Astrocyte of the cerebellum (primary cell): ENCODE measurements at places on chromosomes 3 and 15.

GRCh38 chr3:171142985-171143384, 116.5 kb upstream of the SLC2A2 start:
- peak; percentile 87 for DNase-seq

- DNase-seq: peak; percentile 95
Measured at GRCh38 chr15:87369269-87369668, 887.3 kb downstream of the NTRK3 start.

- DNase-seq: no peak
Measured at GRCh38 chr3:157156837-157157635, 2.9 kb downstream of the CCNL1 start.

GRCh38 chr3:89740881-89741177, 633.4 kb downstream of the EPHA3 start:
- no peak for DNase-seq

- DNase-seq: no peak
Measured at GRCh38 chr15:82810061-82810889, 847 bp downstream of the WHAMM start.

DNA sequence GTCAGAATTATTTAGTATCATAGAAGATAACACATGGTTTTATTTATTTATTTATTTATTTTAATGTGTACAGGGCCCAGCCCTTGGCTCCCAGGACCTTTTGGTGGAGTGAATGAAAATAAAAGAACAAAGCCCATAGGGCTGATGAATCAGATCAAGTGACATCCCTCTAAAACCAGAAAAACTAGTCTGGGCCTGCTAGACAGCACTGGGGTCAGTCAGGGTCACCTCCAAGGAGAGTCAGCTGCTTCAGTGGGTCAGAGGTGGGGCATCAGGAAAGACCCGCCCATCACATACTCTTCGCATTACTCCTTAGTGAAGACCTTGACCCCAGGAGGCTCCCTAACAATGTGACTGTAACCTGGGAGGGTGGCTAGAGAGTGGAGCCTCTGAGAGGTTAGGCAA, 12.8 kb downstream of the PPCDC start:
- DNase-seq: no peak

DNA sequence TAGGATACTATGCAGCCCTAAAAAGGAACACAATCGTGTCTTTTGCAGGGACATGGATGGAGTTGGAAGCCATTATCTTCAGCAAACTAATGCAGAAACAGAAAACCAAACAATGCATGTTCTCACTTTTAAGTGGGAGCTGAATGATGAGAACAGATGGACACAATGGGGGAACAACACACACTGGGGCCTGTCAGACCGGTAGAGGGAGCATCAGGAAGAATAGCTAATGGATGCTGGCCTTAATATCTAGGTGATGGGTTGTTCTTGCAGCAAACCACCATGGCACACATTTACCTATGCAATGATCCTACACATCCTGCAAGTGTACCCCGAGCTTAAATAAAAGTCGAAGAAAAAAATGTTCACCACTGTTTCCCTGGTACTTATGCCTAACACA, 17.5 kb downstream of the SENP7 start:
- no peak for DNase-seq

GRCh38 chr3:188595890-188596376, 442.0 kb downstream of the LPP start:
- peak; percentile 66 for DNase-seq

- DNase-seq: no peak
Measured at GRCh38 chr3:120081719-120082118, 12.5 kb downstream of the GSK3B start.

- DNase-seq: no peak
Measured at GRCh38 chr15:63234451-63234870, 42.9 kb upstream of the APH1B start.

DNA sequence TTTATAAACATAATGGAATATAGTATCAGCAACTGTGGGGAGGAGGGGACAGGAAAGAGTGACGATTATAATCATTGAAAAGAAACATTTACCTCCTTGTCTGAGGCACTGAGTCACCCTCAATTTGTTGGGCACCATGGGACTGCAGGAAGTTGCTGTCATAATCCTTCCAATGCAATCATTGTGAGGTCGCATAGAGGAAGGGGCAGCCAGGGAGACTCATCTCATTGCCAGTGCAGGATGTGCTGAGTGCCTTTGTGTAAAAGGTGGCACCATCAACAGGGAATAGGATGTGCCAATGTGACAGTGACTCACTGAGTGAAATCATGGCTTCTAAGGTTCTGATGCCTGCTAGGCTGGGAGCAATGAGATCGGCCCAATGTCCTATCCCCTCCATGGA, 300.4 kb upstream of the ADAMTS9 start:
- DNase-seq: no peak

DNA sequence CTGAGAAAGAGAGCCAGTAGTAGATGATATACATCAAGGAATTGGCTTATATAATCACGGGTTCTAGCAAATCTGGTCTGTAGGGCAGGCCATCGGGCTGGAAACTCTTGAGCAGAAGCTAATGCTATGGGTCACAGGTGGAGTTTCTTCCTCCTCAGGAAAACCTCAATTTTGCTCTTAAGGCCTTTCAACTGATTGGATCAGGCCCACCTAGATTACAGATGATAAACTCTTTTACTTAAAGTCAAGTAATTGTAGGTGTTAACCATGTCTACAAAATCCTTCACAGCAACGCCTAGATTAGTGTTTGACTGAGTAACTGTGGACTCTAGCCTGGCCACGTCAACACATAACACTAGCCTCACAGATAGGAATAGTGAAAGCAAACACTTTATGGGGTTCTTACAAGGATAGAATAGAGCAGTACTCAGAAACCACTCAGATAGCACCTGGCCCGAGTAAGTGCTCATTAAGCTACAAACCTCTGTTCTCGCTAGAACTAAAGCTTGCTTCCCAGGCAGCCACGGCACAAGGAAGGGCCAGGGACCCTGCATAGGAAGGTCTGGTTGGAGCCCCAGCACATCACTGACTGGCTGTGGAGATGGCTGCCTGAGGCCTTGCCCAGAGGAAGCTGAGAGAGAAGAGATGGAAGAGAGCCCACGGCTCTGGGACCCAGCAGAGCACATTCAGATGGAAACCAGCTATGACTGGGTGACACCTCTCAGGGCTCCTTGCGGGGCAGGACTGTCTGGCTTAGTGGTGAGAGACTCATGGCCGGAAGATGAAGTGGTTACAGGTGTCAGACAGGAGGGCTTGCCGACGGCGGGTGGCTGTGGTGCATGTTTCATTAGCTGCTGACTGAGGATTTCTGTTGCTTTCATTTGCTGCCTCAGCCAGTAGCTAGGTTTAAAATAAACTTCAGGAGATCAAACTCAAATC, 202.5 kb upstream of the TLE3 start:
- no peak for DNase-seq

DNA sequence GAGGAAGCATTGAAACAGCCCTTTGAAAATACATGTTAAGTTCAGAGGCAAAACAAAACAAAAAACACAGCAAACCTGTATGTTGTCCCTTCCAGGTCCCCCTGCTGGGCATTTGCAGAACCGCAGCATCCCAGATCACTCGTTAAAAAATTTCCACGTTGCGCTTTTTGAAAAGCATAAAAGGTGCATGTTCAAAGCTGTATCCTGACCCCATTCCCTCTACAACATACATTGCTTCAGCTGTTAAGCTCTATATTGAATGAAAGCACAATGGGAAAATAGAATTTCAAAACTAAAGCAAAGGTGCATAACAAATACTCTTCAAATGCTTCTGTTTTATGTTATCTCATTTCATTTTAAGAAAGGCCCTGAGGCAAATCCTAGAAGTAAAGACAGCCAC, 328.3 kb downstream of the THSD4 start:
- DNase-seq: peak; percentile 20

GRCh38 chr15:53558384-53558783, 201.1 kb downstream of the WDR72 start:
- DNase-seq: no peak

- no peak for DNase-seq
Measured at GRCh38 chr3:145188079-145188770, 972.8 kb downstream of the PLOD2 start.

- DNase-seq: no peak
Measured at GRCh38 chr3:173983343-173983742, 585.8 kb downstream of the NLGN1 start.

DNA sequence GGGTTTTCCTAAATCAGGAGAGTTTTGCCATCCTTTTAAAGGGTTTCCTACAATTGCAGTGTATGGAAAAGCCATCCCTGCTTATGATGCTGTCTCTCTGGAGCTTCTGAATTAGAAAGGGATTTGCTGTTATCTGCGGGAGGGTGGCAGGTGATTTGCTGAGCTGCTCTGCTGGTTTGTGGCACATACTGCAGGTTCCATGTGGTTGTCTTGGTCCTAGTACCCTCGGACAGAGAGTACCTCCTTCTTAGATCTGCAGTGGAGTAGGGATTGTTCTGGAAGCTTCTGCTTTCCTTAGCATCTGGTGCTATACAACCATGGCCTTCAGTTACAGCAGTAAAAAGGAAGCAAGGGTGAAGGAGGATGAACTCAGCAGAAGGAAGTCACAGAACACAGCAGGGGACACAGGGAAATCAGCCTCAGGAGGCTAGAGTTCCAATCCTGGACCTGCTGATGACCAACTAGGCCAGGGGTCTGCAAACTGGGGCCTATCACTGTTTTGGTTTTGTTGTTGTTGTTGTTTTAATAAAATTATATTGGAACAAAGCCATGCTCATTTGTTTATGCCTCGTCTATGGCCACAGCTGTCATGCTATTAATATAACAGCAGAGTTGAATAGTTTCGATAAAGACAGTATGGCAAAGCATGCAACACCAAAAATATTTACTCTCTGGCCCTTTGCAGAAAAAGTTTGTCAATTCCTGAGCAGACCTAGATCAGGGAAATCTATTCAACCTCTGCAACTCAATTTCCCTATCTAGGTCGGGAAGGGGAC, 39.5 kb downstream of the STARD5 start:
- DNase-seq: no peak

DNA sequence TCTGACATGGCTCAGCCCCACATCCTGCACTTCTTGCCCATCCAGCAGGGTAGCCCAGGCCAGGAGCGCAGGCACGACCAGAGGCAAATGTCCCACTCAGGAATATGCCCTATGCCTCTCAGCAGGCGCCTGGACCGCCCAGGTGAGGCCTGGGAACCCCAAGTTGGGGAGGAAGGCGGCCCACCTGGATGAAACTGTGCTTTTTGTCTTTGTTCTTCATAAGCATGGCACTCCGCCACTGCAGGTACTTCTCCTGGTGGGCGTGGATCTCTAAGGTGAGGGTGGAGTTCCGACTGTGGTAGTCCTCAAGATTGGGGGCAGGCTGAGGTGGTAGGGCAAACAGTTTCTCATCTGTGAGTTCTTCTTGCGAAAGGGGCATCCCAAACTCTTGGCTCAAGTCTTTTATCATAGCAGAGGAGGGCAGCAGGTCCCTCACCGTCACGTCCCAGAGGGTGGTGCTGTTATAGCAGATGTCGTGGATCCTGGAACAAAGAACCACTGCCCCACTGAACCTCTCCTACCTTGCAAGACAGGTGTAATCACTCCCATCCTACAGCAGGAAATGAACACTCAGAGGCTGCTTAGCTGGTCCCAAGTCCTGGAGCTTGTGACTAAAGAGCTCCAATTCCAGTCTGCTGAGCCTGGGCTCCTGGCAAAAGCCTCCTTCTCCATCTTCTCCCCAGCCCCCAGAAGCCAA, 53.2 kb downstream of the ACAD9 start:
- no peak for DNase-seq

GRCh38 chr3:13494463-13495350, 14.6 kb downstream of the HDAC11 start:
- DNase-seq: no peak

DNA sequence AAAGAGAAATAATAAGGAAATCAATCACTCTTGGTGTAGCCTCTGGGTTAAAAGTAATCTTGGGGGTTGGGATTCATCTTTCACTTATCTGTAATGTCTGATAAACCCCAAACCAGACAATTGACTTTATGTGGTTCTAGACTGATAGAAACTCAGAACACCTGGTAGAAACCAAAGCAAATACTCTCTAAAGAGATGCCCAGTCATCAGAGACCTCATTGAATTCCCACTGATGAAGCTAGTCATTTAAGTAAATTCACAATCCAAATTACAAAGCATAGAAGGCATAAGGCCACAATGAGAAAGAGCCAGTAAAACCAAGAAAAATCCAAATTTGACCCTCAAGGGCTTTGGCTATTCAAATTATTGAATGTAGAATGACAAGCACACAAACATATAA, 250.6 kb downstream of the MBNL1 start:
- peak; percentile 3 for DNase-seq

- DNase-seq: no peak
Measured at GRCh38 chr15:46088486-46089445, 453.9 kb downstream of the SQOR start.

DNA sequence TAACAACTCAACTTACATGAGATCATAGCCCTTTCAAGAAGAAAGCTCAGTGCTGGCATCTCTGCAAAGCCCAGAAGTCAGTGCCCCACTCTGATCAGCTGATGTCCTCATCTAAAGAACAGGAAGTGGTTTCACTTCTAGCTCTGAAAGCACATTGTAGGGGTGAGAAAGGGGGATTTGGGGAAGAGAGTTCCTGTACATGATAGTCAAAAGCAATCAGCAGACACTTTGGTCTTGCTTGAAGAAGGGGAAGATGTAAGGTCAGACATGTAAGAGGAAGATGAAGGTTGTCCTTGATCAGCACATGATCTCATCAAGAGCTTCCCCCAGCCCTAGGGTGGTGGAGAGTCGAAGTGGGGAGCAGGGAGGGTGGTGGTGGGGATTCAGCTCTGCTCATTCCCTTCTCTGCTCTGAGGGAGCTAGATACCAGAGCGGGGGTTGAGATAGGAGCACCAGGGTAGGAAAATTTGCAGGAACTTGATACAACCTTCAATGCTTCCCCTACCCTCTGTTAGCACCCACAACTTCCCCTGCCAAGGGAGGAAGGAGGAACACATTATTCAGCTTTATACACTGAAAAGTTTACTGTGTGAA, 76.4 kb upstream of the ETV5 start:
- no peak for DNase-seq

- no peak for DNase-seq
Measured at GRCh38 chr15:54250326-54250725, 272.1 kb downstream of the UNC13C start.

DNA sequence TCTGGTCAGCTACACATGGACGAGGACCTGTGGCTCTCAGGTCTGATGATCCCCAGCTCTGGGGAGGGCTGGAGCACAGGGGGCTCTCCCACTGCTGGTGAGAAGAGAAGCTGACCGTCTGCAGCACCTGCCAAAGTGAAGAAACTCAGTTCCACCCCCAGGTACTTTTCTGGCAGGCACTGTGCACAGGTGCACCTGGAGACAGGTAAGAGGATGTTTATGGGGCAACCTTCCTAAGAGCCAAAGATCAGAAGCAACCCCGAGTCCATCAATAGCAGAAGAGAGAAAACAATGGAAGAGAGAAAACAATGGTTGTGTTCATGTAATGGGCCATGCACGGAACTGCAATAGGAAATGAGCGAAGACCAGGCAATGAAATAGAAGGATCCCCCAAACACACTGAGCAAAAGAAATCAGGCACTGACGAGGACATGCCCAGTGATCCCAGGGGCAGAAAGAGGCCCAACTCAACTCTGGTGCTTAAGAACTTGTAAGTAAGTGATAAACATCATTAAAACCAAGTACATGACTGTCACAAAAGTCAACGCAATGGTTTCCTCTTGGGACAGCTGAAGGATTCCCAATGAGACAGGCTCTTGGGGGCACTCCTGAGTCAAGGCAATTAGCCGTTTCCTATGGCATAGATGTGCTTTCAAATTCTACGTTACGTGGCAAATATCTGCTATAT, 95.0 kb upstream of the ALDH1A3 start:
- DNase-seq: no peak
